ENCODE measurements at places on chromosomes 4 and X.
A peak's percentile ranks its signal among the peaks of the same experiment; 100 is the strongest.

- no peak for DNase-seq
These were observed 106.3 kb downstream of the C4orf51 start for GRCh38 chr4:145786261-145786660.

GRCh38 chrX:48800574-48801279 lies 1.1 kb upstream of the HDAC6 start:
- no peak for DNase-seq

GRCh38 chr4:145938618-145939440 lies at the start of gene ZNF827:
Gene ZNF827, minus strand, starts transcription at chr4:145938823. Its CDS starts 416 bp downstream, at chr4:145938407.
- peak; percentile 14 for DNase-seq

DNA sequence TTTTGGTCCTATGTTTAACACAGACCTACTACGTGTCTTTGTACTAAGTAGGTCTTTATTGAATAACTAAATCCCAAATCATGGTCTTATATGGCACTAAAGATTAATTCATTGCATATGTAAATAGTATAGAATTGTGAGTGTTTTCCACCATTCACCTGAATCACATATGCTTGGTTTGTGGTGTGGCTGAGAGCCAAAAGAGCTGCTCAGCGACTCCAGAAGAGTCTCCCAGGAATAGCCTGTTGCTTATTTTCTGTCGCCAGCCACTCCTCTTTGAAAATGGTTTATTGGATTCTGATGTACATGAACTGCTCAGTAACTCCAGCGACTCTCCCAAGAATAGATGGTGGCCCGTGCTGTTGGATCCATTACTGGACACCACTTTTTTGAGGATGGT lies 184.5 kb downstream of the CLCN4 start:
- DNase-seq, result no peak
